ENCODE measurements at places on chromosomes 2 and 18.

DNA sequence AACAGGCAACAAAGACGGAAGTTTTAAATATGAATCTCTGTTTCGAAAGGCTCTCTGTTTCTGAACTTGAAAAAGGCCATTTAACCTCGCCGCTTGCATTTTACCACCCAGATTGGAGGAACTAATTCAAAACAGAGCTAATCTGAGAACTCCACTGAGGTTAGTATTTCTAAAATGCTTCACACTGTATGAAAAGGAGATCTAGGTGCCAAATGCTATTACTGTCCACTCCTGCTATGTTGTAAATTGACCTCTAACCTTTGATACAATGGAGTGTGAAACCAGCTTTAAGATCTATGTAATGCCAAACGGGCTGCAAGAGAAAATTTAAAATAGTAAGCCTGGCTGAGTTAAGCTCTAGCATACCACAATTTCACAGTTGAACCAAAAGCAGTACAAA, 364.5 kb downstream of the IRS1 start:
- DNase-seq, result no peak

- no peak for DNase-seq
Measured at GRCh38 chr2:169366066-169366465, 3.7 kb upstream of the LRP2 start.

DNA sequence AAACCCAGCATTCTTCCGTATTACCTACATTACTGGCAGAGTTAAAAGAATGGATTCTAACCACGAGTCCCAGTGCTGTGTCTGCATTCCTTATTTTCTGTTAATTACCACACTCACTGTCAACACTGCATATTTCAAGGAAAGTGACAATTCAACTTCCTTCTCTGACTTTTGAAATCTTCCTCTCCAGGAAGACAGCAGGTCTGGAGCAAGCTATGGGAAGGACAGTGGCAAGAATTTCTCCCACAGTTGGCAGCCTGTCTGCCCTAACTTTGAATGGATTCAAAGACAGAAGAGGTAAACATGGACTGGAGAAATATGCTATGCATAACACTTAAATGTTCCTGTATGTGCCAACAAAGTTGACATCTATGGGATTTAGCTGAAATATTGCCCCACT, 700.5 kb upstream of the CHAC2 start:
- DNase-seq, result no peak

- no peak for DNase-seq
Measured at GRCh38 chr18:13608791-13609532, 117.4 kb downstream of the FAM210A start.

GRCh38 chr2:220209093-220209492, 581.7 kb downstream of the SLC4A3 start:
- DNase-seq, result no peak

DNA sequence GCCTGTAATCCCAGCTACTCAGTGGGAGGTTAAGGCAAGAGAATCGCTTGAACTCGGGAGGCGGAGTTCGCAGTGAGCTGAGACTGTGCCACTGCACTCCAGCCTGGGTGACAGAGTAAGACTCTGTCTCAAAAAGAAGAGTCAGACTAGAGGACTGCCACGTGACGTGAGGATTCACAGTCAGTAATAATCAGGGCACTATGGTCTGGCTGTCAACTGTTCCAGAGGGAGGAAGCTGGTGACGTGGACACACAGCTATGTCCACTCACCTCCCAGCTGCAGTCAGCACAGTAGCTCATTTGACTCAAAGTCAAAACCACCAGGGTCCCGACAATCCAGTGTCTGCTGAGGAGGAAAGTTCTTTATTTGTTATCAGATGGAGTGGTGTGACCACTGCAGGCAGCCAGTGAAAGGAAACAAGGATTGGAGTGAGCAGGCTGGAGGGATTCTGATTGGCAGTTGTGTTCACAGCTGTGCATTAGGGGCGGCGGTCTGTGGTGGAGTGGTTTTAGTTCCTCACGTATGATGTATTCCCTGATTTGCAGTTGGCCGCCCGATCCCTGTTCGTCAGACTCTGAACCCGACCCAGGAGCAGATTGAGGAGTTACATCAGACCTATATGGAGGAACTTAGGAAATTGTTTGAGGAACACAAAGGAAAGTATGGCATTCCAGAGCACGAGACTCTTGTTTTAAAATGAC, 37.9 kb downstream of the MOGAT1 start:
- peak; percentile 71 for DNase-seq

DNA sequence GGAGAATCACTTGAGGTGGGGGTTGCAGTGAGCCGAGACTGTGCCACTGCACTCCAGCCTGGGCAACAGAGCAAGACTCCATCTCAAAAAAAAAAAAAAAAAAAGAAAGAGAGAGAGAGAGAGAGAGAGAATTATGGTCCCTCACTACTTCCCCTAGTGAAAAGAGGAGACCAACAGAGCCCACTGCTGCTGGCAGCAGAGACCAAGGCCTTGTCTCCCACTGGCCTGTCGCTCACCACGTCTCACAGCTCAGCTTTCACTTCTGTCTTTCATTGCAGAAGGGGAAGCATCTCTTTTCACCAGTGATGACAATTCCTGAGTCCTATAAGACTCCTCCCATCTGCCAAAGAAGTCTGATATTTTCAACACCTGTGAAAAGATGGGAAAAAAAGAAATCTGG, 81.3 kb downstream of the CLHC1 start:
- no peak for DNase-seq

- no peak for DNase-seq
Measured at GRCh38 chr2:169036736-169037440, 5.8 kb upstream of the ABCB11 start.

GRCh38 chr2:168432565-168433186, 23.4 kb upstream of the CERS6 start:
- no peak for DNase-seq

DNA sequence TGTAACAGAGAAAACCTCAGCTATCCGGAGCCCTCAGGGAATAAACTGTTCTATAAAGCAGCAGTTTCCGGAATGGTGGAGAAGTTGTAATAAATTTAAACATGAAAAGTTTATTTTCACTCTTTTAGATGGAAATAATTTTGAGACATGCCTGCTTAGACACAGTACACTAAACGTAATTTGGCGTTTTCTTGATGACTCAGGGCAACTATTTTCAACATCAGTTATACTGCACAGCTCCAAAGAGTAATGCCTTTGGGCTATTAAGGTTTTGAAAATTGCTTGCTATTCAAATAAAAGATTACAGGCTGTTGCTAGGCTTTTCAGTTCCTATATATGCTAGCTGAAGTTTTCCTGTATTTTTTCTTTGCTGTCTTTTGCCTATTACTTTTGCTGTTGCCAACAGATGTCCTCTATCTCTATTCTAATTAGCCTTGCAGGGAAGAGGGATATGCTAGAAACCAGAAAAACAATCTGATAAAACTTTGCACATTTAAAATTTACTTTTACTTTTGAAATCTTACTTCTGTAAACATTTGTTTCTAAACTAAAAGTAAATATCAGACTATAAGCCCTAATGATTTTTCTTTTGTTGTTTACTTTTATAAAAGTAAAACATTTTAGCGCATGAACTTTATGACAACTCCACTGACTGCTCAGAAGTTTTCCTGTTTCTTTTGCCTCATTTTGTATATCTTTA, 113.4 kb upstream of the WDSUB1 start:
- no peak for DNase-seq

DNA sequence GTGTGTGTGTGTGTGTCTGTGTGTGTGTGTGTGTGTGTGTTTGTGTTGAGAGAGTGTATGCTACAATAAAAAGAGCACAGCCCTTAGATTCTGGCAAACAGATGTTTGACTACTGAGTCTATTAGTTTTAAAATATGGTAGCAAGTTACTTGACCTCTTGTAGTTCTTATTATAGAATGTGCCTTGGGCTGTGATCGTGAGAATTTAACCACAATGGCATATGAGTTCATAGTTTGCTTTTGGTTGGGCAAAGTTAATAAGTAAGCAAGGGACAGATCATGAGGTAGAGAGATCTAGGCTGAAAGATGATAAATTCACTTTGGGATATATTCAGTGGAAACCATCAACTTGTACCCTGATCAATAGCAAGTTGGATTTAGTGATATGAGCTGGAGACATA, 334.3 kb upstream of the VWC2L start:
- DNase-seq, result no peak

GRCh38 chr2:44596537-44597320, 235.0 kb downstream of the CAMKMT start:
- no peak for DNase-seq

GRCh38 chr2:106144621-106145331, 49.3 kb downstream of the UXS1 start:
- DNase-seq, result no peak

- DNase-seq, result no peak
Measured at GRCh38 chr18:74683573-74683972, 85.9 kb downstream of the ZNF407 start.

GRCh38 chr2:203690441-203691047, 15.9 kb upstream of the CD28 start:
- no peak for DNase-seq

GRCh38 chr2:70397186-70397585, 95.3 kb upstream of the FAM136A start:
- DNase-seq, result no peak

- no peak for DNase-seq
Measured at GRCh38 chr2:174335988-174336500, 1.3 kb downstream of the SP9 start.

DNA sequence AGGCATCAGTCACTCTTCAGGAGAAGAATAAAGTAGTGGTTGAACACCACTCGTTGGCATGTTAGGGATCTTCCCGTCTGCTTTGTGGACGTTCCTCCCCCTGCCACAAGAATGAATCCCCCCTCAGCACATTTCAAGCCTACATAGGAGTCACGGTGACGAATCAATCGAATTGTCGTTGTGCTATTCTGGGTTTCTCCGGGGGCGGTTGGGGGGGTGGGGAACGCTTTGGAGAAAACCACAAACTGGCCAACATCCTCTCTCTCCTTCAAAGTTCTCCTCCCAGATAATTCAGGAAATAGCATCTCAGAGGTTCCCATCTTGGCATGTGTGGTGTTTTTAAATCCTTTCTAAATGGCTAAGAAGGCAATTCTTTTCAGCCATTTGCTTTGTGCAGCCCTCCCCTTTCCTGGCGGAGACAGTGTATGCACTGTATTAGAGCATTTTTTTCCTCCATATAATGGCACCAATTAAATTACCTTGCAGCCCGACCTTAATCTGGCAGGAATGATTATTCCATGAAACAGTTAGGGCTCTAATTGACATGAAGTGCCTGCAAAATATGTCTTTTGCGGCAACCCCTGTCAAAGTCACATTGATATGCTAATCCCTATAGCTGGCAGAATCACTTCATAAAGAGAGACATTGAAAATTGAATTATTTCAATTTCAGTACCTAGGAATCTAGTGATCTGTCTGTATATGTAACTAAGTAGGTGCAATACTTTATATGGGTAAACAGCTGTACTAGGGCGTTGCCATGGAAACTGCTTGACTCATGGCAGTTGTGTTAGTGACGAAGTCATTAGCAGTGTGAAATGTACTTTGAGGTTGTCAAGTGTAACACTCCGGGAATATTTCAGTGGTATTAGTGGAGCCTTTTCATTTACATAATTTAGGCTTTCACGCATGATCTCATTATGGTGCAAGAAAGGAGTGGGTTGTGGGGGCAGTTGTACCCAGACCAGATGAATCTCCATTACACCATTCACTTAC, 323.4 kb upstream of the SLC14A2 start:
- DNase-seq, result no peak

DNA sequence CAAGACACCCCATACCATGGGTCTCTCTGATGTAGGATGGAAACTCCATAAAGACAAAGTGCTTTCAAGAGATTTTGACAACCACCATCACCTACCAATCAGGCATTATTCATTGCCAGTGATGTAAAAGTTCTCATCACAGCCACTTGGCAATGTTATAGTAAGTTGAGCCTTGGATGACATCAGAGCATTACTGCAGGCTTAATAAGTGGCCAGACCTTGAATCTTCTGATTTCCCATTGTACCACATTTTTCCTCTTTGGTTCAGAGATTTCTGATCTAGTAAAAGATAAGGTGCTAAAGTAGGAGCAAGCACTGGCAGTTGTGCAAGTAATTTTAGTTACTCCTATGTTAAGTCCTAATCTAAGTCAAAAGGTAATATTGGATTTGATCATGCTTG, 36.5 kb downstream of the OSR1 start:
- no peak for DNase-seq

DNA sequence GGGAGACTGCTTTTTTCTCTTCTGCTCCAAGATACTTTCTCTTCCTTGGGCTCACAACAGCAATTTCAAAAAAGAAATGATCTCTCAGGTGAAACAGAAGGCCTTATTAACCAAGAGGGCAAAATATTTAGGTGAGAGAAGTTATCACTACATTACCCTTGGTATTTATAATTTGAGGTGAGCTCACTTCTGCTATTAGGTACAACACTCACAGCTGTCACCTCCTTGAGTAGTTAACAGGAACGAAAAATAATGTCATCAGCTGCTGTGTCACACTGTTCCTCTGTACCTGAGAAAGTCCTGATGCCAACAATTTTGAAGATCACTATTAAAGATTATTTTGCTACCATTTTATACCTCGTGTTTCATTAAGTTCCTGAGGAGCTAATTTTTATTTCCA, 205.0 kb downstream of the DLGAP1 start:
- no peak for DNase-seq

GRCh38 chr2:68282811-68283418, 30.6 kb upstream of the PPP3R1 start:
- DNase-seq, result no peak

- DNase-seq, result no peak
Measured at GRCh38 chr2:176826356-176826755, 386.2 kb upstream of the HNRNPA3 start.

DNA sequence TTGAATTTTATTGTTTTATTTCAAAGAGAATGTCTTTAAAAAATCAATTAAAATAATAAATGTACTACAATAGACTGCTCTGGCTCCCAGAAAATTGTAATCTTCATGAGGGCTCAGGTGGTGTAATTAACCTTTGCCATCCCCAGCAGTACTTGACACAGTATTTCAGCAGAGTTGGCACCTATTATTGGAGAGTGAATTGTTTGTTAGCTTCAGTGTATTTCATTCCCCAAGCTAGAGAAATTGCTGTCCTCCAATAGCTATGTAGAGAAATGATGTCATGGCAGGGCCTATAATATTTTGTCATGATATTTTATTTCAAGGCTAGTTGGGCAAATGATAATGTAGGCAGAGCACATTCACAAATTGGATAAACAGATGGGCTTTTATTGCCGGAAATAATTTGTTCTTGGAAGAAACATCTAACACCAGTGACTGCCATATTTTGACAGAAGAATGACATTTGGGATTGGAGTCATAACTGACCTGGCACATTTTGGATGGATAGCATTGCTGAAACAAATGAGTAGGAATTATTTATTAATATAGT, 712.0 kb upstream of the NXPH2 start:
- no peak for DNase-seq

GRCh38 chr2:102245266-102246151, 58.7 kb downstream of the IL1RL2 start:
- DNase-seq, result no peak

DNA sequence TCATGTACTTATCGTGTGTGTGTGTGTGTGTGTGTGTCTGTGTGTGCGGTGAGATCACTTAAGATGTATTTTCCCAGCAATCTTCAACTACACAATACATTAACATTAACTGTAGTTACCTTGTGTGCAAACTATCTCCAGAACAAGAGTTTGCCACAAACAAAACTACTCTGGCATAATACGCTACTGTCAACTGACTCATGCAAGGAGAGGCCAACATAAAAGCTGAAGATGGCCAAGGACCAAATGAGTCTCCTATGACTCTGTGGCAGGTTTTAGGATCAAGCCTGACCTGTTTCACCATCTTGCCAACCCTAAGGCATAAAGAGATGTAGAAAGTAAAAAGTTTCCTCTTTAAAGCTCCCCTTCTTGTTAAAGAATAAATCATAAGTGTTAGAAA, 20.1 kb downstream of the CYB5A start:
- no peak for DNase-seq
